Mammary epithelial cell (primary cell): ENCODE measurements at places on chromosomes 3 and 15. TPM values are rescaled to one million over a fixed set of nuclear protein-coding genes. Genes with fewer than 3 reads are reported as not detected.

DNA sequence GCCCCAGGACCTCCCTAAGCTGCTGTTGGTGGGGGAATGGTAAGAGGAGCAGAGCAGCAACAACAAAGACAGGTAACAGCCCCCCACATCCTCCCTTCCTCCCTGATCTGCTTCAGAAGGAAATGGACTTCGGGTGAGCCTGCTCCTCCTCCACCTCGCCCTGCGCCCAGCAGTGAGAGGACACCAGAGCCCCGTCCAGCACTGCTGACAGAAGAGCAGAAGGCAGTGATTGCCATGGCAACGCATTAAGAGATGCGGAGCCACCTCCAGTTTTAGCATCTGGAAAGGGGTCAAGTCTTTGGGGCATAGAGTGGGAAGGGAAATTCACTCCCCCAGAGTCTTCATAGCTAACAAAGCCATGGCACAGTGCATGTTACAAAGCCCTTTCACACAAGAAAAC is 77.6 kb upstream of the HRH1 start:
- DNase-seq, result no peak

- no peak for DNase-seq
Measured at GRCh38 chr3:10745392-10745791, 70.6 kb upstream of the SLC6A11 start.

- no peak for DNase-seq
Measured at GRCh38 chr15:65641768-65642475, 20.2 kb downstream of the SLC24A1 start.

GOLGA8R gene
- 0.09 TPM for polyA plus RNA-seq

ALDH1A2 gene
- 0.15 TPM for polyA plus RNA-seq

NGLY1 gene
- polyA plus RNA-seq, result 6.6 TPM

- no peak for DNase-seq
Measured at GRCh38 chr3:46863261-46863782, at the start of gene MYL3. Gene MYL3 (minus strand): TSS chr3:46863444. CDS start chr3:46863390, 54 bp downstream.

DNA sequence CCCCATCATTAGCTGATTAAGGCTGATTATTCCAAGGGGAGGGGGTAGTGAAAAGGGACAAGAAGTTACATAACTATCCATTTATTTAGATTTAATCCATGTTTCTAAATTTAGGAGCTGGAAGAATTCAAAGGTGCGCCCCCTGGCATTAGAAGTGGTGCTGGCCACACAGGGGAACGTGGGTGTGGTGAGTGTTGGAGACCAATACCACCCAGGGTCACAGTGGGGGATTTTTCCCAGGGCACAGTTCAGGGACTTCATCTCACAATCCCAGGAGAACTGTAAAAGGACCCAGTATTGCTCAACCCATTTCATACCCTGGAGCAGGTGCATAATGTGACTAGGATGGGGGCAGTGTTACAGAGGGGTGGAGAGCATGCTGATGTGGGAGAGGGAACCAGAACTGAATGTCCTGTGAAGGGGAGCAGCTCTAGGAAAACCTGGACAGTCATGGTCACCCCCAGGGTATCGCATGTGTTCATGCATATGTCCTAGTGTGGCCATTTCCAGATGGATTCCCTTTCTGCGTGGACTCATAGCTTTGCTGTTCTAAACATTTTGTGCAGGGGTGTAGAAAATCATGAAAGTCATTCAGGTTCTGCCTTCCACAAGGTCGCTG is 110.3 kb downstream of the LSM3 start:
- no peak for DNase-seq

SPINK8 gene
- not detected for polyA plus RNA-seq

- DNase-seq, result peak; percentile 16
Measured at GRCh38 chr3:76051145-76051544, 265.8 kb upstream of the ZNF717 start.

- DNase-seq, result no peak
Measured at GRCh38 chr3:47841786-47842349, 38.9 kb downstream of the DHX30 start.

DNA sequence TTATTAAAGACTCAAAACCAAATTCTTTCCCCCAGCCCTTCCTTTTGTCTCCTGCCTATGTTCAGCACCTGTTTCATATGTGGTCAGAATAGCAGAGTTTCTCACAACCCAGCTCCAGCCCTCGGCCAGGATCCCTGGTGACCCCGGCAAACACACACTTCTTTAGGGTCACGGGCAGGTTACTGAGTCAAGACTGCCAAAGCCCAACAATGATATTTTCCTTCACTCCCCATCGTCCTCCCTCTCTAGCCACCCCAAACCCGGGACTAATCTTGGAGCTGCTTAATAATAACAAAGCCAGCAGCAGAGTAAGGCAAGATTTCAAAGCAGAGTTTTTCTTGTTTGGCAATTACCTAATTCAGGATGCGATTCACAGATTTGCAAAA is 25.5 kb downstream of the RARB start:
- DNase-seq, result no peak

SETD2 gene
- 12.2 TPM for polyA plus RNA-seq

POPDC2 gene
- polyA plus RNA-seq, result 0.12 TPM

DNA sequence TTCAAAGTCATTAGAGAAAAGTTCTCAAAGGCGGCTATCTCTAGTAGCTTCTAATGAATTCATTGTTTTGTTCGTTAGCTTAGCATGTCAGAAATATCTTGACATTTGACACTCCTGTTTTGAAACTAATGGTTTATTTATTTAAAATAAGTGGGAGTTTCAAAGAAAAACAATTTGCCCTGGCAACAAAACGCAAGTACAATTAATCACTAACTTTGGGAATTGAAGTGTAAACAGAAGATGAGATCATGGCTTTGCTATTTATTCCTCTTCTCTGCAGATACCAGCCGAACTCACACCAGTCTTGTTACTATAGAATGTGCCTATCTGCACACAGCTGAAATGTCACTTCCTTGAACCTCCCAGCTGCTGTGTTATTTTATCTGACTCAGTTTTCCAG is 27.5 kb downstream of the MASP1 start:
- no peak for DNase-seq

TGM4 gene
- 1.6 TPM for polyA plus RNA-seq

- no peak for DNase-seq
Measured at GRCh38 chr3:78101384-78101783, 1061.5 kb downstream of the ROBO2 start.

- DNase-seq, result no peak
Measured at GRCh38 chr3:100416176-100416575, 14.8 kb downstream of the LNP1 start.

DNA sequence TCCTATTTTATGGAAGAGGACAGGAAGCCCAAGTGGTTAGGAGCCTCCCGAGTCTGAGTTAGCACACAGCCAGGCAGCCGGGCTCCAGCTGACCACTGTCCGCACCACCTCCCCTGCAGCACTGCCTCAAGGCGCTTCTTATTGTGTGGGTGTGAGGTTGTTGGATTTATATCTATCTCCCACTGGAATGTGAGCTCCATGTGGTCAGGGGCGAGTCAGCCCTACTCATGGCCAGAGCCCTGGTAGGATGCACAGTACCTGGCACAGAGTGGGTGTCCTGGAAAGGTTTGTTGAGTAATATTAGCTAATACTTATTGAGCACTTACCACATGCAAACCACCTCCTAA is 9.7 kb upstream of the FBLN2 start:
- peak; percentile 46 for DNase-seq

FSD2 gene
- polyA plus RNA-seq, result not detected

- no peak for DNase-seq
Measured at GRCh38 chr3:179166561-179167201, 18.5 kb downstream of the PIK3CA start.

DNA sequence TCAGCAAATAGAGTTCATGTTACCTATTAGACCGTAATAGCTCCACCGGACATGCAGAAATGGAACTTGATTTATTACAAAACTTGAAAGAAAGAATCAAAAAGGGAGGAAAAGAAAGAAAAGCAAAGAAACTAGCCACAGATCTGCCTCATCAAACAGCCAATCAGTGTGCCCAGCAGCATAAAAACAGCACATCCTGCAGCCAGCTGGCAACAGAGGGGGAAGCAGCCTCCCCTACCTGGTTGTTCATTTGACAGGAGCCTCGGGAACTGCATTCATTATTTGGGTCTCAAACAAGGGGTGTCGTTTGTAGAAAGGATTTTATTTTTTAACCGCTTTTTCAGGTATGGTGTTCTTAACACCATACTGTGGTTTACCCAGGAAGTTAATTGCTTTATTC is 181.5 kb upstream of the TOPAZ1 start:
- no peak for DNase-seq

DNA sequence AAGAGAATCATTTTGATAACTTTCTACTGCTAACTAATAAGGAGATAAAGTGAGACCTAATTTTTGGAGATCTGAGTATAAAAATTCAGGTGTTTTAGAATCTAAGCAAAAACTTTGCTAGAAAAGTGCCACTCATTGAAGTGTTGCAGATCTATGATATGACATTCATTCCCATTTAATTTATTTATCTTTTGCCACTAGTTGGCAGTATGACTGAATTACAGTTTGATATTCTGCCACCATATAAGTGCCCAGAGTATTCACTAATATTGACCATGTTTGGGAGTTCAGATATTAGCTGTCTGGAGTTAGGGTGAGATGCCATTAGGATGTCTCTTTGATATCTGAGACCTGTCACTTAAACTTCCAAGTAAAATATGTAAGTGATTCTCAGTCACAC is 251.3 kb upstream of the GBE1 start:
- DNase-seq, result no peak

- no peak for DNase-seq
Measured at GRCh38 chr3:72271216-72271615, 486.3 kb upstream of the PROK2 start.

GOLGA6D gene
- not detected for polyA plus RNA-seq

SPINT1 gene
- polyA plus RNA-seq, result 204 TPM

DNA sequence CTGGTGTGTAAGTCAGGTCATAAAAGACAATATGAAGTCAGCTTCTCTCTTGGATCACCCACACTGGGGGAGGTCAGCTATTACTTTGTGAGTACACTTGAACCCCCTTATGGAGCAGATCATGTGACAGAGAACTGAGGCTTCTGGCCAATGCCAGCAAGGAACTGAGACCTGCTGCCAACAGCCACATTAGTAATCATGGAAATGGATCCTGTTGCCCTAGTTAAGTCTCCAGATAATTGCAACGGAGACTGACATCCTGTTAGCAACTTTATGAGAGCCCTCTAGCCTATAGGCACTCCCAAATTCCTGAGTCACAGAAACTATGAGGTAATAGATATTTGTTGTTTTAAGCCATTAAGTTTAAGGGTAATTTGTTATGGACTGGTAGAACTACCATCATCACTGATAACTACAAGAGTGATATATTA is 110.4 kb upstream of the GMNC start:
- peak; percentile 36 for DNase-seq

DNA sequence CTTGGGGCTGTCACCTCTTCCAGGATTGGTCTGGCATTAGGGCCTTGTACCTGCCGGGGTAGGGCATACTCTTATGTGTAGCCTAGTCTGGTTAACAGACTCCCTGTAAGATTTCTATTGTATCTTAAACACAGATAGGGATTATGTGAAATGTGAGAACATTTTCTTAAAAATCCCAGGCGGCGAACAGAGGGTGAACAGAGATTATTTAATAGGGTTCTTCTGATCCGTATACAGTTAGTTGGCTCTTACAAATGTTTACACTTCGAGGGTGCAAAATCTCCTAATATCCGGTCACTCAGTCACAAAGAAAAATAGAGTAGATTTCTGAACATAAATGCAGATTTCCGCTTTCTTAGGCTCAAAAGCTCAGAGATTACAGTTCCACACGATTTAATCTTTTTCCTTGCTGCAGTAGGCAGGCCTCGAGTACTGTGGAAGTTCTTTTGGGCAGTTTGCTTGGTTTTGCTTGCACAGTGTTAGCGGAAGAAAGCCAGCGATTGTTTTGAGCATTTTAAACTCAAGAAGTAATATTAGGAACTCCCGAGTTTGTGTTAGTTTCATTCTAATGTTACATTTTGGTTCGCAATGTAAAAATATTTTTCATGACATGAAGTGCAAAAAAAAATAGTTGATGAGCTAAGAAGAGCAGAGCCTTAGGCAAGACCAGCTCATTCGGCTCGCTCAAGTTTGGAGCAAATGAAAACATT is 993 bp downstream of the PLCL2 start:
- DNase-seq, result no peak

DNA sequence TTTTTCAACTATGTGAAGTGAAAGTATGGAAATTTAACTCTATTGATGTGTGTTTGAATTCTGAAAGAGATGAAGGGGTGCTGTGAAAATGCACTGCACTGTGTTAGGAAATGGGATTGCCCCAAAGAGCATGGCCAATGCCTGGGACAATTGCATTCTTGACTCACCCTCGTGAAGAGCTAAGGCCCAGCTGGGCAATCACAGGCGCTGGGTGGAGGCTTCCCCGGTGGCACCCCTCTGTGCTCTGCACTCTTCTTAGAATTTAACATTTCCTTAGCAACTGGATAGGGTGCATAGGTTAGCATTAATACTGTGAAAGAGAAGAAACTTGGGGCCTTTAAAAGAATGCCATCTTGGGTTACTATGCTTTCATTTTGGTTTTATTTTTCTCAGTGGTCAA is 179.9 kb upstream of the GOLIM4 start:
- no peak for DNase-seq
